ENCODE measurements at places on chromosomes 7 and 10.

DNA sequence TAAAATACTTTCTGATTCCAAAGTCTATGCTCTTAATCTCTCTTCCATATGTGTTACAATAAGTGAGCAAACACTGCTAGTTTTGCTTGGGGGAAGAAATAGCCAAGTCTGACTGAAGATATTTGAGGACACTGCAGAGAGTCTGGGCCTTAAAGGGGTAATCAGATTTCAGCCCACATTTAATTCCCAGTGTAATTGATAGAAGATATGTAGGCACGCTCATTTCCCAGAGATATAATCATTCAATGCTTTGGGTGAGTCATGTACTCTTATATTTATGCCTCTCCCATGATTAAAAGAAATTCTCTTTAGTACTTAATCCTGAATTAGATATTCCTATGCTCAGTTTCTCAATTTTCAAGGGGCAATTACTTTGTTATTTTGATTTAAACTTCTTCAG lies 178.1 kb upstream of the POM121L12 start:
- no peak for DNase-seq

DNA sequence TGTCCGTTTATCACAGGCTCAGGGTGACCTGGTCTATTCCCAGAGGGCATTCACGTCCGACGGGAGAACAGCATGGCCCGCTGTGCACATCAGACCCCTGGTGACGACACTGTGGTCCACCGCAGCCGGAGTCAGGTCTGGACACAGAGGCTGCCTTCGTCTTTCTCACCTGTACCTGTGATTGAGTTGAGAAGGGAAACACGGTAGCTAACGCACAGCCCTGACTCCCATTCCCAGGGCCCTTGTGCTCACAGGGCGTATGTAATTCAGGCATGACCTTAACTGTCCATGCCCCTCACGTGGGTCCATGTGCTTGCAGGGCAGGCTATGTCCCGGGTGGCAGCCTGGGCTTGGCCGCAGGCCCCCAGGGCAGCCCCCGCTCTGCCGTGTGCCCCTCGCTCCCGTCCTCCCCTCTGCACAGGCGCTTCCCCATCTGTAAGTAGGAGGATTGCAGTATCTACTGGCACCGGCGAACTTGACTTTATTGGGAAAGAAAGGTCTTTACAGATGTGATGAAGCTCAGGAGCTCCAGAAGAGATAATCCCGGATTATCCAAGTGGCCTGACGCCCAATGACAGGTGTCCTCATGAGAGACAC lies 221.3 kb upstream of the TCERG1L start:
- no peak for DNase-seq

DNA sequence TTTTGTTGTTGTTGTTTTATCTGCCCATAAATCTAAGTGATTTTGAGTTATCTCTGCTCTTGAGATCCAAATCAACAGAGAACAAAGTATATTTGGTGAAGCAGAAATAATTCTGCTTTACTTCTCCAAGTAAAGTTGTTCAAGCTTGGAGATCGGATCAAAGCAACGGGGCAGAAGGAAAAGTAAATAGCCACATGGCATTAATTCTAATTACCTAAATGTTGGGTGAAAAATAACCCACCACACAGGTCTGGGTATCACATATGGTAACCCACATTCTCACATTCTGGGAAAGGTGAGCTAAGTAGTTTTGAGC lies 3.1 kb downstream of the NRP1 start:
- DNase-seq = no peak

GRCh38 chr7:115674467-115675024 lies 356.0 kb downstream of the TFEC start:
- DNase-seq = no peak

GRCh38 chr7:135361788-135362187 lies 128.2 kb downstream of the STRA8 start:
- DNase-seq = no peak

DNA sequence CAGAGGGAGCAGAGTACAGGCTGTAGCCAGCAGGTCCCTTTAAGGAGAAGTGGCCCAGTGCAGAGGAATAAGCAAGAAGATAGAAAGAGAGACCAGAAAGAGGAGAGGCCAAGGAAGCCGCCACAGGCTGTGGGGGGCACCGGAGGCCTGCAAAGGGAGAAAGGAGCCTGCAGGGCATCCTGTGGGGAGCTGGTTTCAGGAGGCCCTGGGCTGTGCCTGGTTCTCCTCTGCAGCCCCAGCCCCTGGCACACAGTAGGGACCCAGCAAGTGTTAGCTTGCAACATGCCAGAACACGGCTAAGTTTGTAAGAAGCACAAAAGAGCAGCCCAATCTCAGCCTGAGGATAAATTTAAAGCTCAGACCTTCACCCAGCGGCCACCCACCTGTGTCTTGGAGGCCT lies 12.3 kb upstream of the C10orf71 start:
- DNase-seq = no peak

DNA sequence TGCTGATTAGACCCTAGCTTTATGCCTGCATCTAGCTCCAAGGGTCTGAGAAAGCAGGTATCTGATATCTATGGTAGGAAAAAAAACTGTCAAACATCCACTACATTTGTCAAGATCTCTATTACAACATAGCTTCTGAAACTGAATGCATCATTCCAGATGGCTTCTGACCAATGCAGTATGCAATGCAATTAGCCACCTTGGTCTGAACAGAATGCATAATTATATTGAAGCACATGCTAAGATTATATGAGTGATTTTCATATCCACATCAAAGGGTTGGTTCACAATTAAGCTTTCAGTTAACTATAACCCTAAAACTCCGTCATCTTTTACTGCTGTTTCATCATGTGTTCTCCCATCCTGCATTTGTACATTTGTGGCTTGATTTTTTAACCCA lies 271.4 kb downstream of the POLR1F start:
- DNase-seq = no peak

GRCh38 chr7:48419401-48419800 lies 248.1 kb downstream of the ABCA13 start:
- DNase-seq = no peak

DNA sequence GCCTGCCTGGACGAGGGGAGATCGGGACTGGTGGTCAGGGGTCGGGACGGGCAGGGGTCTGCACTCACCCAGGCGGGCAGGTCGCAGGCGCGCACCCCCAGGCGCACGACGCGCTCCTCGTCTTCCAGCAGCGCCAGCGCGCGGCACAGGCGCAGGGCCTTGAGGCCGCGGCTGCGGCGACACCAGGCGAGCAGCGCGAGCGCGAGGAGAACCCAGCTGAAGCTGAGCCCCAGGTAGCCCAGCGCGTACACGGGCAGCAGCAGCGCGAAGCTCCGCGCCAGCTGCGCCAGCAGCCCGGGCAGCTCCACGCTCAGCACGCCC lies 328 bp downstream of the ESYT2 start:
- peak; percentile 71 for DNase-seq

DNA sequence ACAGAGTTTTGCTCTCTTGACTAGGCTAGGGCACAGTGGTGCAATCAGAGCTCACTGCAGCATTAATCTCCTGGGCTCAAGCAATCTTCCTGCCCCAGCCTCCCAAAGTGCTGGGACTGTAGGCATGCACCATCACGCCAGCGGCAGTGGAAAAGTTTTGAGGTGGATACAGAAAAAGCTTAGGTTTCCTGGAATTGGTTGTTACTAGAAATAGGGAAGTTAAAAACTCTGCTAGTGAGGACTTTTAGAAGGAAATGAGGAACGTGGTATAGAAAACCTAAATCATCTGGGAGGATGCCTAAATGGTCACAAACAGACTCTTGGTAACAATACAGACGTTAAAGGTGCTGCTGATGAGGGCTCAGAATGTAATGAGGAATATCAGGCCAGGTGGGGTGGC lies 10.9 kb upstream of the SNX8 start:
- DNase-seq = no peak

- DNase-seq = no peak
Observed at GRCh38 chr10:72622271-72622670, 3.6 kb downstream of the MICU1 start.

GRCh38 chr7:29147821-29148220 lies 1.5 kb upstream of the CPVL start:
- no peak for DNase-seq
